Activated naive CD4-positive, alpha-beta T cell (primary cell): ENCODE measurements at places on chromosomes 1 and 21.

- no peak for DNase-seq
Measured at GRCh38 chr1:151596166-151596953, 15.5 kb upstream of the SNX27 start.

DNA sequence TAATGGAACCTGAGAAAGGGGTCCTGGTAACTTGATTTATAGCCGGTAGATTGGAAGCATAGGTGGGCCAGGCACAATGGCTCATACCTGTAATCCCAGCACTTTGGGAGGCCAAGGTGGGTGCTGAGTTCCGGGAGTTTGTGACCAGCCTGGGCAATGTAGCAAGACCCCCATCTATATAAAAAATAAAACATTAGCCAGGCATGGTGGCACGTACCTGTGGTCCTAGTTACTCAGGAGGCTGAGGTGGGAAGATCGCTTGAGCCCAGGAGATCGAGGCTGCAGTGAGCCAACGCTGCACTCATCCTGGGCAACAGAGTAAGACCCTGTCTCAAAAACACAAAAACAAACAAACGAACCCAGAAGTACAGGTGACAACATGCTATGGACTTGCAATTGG lies 76.5 kb downstream of the ZNF281 start:
- DNase-seq, result no peak

GRCh38 chr1:174999936-175000696 lies at the start of gene CACYBP:
Gene CACYBP, plus strand, starts transcription at chr1:174999947. Its CDS starts 234 bp downstream, at chr1:175000181.
- DNase-seq, result no peak

DNA sequence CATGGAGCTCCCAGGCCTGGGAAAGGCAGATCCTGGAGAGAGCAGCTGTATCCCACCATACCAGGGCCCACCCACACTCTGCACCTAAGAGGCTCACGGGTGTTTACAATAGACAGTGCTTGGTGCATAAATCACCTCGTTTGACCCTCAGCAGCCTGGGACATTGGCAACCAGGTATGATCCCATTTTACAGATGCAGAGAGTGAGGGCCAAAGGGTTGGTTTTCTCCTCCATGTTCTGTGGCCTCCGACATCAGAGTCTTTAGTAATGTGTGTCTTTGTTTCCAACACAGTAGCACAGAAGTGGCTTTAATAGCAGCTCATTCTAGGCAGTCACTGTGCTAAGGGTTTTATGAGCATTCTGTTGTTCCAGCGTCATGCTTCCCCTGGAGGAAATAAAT lies 176.5 kb downstream of the KAZN start:
- DNase-seq, result no peak

DNA sequence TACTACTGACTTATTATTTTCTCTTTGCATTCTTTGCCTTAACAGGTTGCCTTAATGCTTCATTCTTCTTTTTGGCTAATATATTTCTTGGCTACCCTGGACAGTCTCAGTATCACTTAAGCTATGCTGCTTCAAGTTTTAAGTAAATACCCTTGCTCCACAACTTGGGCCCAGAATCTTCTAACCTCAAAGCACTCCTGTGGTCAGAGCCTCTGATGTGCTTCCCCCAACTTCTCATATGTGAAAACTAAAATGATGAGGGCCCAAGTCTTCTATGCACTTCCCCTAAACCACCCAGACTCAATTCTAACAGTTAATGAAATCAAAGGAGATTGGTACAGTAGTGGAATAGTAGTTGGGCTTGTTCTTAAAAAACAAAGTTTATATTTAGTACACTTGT lies 314.1 kb downstream of the PLPP3 start:
- no peak for DNase-seq

GRCh38 chr1:38194472-38194871 lies 147.9 kb upstream of the POU3F1 start:
- DNase-seq, result no peak

- DNase-seq, result no peak
Measured at GRCh38 chr21:42841156-42841915, 38.0 kb downstream of the WDR4 start.

DNA sequence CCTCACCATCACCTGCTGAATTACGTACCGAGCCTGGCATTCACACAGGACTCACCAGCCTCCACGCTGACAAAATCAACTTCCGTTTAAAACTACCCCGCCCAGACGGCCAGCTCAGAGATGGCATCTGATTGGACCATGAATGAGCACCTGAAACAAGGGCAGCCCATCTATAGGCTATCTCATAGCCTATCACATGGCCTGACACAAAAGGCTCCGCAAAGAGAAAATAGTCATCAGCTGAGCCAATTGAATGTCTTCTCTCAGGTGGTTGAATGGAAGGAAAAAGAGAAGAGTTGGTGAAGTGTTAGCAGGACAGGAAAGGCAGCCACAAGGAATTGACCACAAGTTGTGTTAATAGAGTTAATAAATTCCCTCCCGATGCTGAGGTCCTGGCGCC lies 50.6 kb upstream of the ZC3H12A start:
- DNase-seq, result no peak

GRCh38 chr21:36966066-36966820 lies at the start of gene HLCS:
Gene HLCS, minus strand, starts transcription at chr21:36966669. Its CDS starts 31 bp downstream, at chr21:36966638.
- peak; percentile 38 for DNase-seq

- no peak for DNase-seq
Measured at GRCh38 chr1:226731257-226731893, 7.7 kb downstream of the ITPKB start.

DNA sequence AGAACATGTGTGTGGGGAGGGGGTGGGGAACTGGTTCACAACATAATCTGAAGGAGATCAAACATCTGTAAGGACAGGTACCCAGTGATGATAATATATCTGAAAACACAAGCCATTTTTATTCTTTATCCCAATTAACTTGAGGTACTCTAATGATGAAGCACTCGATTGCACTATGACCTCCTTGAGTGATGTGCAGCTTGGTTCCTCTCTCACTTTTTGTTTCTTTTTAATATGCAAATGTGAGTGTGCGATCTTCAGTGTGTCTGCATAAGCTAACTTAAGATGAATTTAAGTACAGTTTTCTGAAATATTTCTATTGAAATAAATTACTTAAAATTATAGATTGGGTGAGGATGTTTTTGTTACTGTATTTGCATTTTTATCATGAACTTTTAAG lies 50.6 kb upstream of the ANGPTL1 start:
- no peak for DNase-seq

DNA sequence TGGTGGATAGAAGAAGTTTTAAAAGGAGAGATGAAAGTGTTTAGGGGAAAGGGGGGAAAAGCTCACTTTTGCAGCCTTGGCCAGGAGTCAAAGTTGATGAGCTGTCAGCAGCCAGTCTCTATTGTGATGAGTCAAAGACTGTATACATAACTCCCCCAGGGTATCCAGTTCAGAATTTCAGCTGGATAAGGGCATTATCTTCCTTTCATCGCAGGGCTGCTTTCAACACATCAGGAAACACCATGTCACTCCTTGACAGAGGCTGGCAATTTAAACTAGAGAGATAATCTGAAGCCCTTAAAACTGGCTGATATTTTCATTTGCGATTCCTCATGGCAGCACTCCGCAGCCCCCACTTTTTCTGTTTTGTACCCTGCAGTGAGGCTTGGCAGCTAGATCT lies 328.5 kb downstream of the TBX15 start:
- no peak for DNase-seq

GRCh38 chr1:2060535-2060934 lies 10.3 kb downstream of the PRKCZ start:
- DNase-seq, result no peak

DNA sequence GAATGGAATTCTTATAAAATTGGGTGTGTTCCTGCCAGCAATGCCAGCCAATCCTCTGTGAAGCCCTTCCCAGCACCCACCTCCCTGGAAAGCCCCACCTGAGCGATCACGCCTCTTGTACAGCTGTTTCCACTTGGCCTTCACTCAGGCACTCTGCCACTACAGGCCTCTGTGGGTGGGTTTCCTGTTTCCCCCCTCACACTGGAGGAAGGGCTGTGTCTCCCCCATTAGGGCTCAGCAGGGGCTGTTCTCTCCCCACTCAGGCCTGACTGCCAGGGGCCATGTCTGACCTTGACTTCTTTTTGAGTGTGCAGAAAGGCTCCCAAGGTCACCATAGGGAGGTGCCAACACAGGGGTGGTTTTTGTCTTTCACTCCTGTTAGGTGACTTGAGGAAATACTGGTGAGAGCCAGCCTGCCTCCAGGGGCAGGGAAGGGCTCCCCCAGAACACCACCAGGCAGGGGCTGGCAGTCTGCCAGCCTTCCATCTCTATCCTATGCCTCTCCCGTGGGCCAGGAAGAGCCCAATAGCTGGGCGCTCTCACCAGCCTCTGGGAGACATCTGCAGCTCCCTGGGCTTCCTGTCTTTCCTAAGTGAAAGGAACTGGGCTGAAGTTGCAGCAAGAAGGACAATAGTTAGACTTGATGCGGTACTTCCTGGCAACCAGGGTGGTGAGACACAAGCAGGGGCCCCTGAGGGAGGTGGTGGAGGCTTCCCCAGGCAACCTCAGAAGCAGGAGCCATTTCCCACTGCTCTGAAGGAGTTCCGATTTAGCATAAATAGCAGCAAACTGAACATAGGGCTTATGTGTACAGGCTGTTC lies 49.1 kb downstream of the ELK4 start:
- DNase-seq, result no peak

GRCh38 chr1:37481289-37482003 lies 7.1 kb downstream of the ZC3H12A start:
- no peak for DNase-seq

GRCh38 chr1:24501371-24502064 lies 1.1 kb upstream of the RCAN3 start:
- DNase-seq, result no peak

GRCh38 chr1:186207391-186208085 lies 167.5 kb downstream of the TPR start:
- no peak for DNase-seq

- DNase-seq, result no peak
Measured at GRCh38 chr1:62288224-62288623, 31.0 kb downstream of the KANK4 start.

DNA sequence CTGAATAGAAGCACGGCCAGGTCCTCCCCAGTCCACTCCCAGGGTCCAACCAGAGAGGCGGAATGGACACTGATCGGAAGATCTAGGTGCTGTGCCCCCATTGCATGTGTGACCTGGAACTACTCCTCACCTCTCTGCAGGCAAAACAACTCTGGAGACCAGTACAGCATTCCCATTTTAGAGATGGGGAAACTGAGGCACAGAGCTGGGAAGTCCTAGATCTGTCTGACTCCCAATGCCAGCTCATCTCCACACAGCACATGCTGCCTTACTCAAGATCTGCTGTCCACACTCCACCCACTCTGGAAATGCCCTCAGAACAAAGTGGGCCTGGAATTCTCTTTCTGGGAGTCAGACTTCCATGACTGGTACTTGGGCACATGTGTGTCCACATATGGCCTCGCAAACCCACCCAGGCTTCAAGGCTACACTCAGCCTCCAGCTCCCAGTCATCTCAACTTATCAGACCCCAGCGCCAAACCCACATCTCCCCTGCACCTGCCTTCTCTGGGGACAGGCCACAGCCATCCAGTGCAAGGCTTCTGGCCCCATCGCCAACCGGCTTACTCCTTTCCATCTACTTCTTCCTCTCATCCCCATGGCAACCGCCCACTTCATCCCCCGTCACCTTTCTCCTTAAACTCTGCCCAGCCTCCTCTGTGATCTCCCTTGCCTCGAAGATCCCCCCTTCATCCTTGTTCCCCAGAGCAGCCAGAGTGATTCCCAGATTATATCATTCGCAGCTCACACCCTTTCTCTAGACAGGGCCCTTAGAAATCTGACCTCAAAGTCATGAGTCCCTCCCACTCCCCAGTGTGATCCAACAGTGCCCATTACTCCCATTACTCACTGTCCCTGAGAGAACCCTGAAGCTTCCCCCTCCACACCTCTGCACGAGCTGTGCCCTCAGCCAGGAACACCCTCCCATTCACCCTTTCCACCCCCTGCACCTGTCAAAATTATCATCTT lies 2.7 kb downstream of the COL8A2 start:
- DNase-seq, result no peak
